Mammary epithelial cell (primary cell): ENCODE measurements at places on chromosomes 1 and 21. TPM values are rescaled to one million over a fixed set of nuclear protein-coding genes. Genes with fewer than 3 reads are reported as not detected.

FMOD gene
- total RNA-seq: 1.5 TPM

SH3BGR gene
- 4.2 and 19.1 TPM in 2 replicates for total RNA-seq

GRCh38 chr21:45435405-45435981 lies 30.5 kb downstream of the COL18A1 start:
- DNase-seq: no peak

- DNase-seq: no peak
Observed at GRCh38 chr1:101073836-101074235, 48.3 kb upstream of the DPH5 start.

GRCh38 chr1:29800522-29800956 lies 564.2 kb downstream of the PTPRU start:
- peak; percentile 48 for DNase-seq

SLC26A9 gene
- total RNA-seq: not detected

CD1E gene
- total RNA-seq: not detected

DNA sequence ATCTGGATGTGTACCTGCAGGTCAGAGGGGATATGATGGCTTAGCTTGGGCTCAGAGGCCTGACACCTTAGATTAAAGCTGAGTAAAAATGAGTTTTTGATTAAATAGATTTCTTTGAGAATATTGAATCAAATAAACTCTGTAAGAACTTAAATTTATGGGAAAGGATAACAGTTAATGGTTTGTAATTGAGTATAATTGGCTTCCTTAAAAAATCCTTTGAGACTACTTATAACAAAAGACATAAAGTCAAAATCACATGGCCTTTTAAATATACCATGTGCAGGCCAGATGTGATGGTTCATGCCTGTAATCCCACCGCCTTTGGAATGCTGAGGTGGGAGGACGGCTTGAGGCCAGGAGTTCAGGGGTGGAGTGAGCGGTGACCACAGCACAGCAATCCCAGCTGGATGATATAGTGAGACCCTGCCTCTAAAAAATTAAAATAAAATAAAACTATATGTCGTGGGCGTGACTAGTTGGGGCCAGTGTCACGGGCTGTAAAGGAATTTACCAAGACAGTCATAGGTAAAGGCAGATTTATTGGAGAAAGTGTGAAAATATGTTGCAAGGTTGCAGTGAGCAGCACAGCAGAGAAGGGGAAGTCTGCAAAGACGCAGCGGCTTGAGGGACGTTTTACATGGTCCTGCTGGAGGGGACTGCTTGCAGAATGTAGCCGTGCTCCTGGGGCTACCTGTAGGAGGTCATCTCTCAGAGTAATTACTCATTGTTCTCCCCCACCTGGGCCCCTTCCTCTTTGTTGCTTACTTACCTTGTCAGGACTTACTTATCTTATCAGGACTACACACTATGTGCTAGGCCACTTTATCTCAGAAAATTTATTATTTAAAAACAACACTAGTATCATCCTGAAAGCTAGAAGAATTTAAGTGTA lies 122.3 kb downstream of the ZMYM4 start:
- DNase-seq: no peak

PKNOX1 gene
- 15.2 and 18.3 TPM in 2 replicates for total RNA-seq

GRCh38 chr21:16644685-16645084 lies 868.2 kb upstream of the CXADR start:
- DNase-seq: peak; percentile 1

- DNase-seq: no peak
Observed at GRCh38 chr1:53337499-53337898, 9.6 kb upstream of the LRP8 start.

DNA sequence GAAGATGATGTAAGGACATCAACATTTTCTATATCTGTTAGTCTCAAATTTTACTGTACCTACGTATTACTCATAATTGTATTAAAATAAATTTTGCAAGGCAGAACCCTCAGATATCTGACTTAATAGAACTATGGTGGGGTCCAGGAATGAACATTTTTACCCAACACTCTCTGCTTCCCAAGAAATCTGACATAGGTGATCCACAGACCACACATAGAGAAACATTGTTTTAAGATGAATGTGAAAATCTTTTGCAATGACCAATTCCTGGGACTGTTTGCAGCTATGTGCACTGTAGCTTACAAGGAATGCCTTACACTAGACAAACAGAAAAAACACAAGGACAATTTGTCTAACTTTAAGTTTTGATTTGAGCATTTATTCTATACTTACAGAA lies 645.6 kb upstream of the ADGRL2 start:
- peak; percentile 21 for DNase-seq

- no peak for DNase-seq
Observed at GRCh38 chr21:42739061-42739931, 85.9 kb downstream of the PDE9A start.
